ENCODE measurements at places on chromosomes 1 and 21.

DNA sequence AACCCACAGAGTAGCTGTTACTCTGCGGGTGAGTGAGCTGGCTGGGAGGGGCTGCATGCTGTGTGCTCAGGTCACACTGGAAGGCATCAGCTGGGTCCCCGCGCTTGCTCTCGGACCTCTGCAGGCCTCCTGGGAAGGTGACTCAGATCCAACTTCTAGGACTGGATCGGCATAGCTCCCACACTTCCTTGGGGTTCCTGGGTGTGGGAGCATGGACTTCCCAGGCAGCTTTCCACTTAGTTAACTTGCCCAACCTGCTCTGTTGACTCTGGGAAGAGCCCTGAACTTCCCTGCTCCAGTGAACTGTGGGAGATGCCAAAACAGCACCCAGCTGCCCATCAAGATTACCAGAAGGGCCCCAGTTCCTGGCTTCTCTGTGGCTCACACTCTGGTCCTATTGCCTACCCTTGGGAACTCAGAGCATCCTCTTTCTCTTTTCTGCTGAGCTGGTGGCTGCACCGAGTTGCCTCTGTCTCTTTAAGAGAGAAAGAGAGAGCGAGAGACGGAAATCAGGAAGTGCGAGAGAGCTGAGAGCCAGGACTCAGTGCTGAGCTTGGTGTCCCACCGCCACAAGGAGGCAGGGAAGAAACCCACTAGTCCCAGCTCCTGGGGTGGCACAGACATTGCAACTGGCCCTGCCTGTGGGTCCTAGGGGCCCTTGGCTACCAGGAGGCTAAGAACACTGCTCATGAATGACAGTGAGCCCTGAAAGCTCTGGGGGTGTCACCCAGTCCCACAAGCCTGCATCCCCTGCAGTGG, at the start of gene IKBKE:
IKBKE (plus strand) TSS at position 544 of the 759 bp plus-strand sequence. CDS start 2,752 bp downstream, outside the sequence.
- DNase-seq, result peak; percentile 79

- no peak for DNase-seq
Observed at GRCh38 chr1:107122225-107122624, 18.6 kb upstream of the NTNG1 start.

DNA sequence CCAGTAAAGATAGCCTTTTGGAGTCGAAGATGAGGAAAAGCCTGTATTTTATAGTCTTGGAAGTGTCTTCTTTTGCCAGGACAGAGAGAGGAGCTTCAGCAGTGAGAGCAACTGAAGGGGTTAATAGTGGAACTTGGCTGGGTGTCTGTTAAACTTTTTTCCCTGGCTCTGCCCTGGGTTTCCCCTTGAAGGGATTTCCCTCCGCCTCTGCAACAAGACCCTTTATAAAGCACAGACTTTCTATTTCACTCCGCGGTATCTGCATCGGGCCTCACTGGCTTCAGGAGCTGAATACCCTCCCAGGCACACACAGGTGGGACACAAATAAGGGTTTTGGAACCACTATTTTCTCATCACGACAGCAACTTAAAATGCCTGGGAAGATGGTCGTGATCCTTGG, at the start of gene VCAM1:
VCAM1 (plus strand) TSS at position 253 of the 400 bp plus-strand sequence; CDS start at position 372, 119 bp downstream.
- no peak for DNase-seq

DNA sequence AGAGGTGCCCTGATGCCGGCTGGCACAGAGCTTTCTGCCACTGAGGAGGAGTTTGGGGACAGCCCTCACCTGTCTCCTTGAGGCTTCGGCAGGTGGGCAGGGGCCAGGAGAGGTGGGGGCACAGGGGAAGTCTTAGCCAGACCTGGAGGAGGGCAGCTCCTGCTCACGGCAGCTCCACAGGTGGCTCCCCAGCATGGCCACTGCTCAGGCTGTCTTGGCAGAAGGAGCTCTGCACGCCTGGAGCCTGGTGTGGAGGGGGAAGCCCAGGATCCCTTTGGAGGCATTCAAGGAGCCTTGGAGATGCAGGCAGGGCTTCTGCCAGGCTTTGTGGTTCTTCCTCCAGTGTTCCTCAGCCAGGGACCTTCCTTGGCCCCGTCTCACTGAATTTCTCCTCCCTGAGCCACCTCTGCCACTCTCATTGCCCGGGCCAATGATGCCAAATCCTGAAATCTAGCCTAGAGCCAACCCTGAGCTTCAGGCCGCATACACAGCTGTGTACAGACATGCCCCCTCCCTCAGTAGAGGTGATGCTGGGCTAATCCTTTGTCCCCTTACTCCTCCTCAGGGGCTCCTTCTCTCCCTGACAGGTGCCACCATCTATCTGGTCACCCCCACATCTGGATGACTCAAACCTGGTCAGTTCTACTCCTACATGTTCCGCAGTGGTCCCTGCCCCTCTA, 251.8 kb upstream of the VAMP3 start:
- no peak for DNase-seq

GRCh38 chr1:83086346-83086745, 912.6 kb downstream of the TTLL7 start:
- no peak for DNase-seq

DNA sequence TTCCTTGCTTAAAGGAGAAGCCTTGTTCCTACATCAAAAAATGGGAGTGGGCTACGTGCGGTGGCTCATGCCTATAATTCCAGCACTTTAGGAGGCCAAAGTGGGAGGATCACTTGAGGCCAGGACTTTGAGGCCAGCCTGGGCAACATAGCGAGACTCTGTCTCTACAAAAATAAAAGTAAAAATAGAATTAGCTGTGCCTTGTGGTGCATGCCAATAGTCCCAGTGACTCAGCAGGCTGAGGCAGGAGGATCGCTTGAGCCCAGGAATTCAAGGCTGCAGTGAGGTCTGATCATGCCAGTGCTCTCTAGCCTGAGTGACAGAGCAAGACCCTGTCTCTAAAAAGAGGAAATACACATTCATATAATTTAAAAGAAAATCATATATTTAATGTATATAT, 127.1 kb downstream of the C1orf21 start:
- peak; percentile 53 for DNase-seq

GRCh38 chr1:40951943-40952743, 27.4 kb upstream of the CTPS1 start:
- peak; percentile 46 for DNase-seq

GRCh38 chr1:225426395-225427234, 1.2 kb downstream of the LBR start:
- peak; percentile 43 for DNase-seq

DNA sequence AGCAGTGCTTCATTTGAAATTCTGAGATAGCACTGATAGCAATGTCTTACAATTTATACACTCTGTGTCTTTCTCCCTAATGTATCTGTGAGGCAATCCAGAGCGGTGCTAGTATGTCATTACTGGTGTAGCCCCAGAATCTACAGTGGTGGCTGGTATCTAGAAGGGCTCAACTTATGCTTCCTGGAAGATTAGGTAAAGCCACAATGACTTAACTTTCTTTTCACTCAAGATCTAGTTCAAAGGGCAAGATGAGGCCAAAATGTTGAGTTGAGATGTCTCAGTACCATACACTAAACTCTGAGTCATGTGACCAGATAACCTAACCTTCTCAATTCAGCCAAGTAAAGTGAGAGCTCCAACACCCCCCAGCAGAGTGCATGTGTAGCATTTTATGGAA, 77.5 kb downstream of the PAPPA2 start:
- no peak for DNase-seq

DNA sequence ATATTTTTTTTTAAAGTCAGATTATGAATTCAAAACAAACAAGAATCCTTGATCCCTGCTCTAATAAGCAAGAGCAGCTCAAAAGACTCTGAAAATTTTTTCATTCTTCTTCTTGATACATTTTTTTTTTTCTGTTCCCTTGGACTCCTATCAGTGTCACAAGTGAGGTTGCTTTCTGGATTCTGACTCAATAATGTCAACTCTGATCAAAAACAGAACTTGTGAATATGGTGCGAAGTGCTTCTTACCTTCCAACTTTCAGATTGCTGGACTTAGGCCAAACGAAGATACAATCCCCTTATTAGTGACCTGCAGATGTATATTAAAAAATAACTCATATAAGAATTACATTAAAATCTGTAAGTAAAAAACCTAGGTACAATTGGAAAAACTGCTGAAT, 136.1 kb downstream of the GPATCH2 start:
- no peak for DNase-seq

DNA sequence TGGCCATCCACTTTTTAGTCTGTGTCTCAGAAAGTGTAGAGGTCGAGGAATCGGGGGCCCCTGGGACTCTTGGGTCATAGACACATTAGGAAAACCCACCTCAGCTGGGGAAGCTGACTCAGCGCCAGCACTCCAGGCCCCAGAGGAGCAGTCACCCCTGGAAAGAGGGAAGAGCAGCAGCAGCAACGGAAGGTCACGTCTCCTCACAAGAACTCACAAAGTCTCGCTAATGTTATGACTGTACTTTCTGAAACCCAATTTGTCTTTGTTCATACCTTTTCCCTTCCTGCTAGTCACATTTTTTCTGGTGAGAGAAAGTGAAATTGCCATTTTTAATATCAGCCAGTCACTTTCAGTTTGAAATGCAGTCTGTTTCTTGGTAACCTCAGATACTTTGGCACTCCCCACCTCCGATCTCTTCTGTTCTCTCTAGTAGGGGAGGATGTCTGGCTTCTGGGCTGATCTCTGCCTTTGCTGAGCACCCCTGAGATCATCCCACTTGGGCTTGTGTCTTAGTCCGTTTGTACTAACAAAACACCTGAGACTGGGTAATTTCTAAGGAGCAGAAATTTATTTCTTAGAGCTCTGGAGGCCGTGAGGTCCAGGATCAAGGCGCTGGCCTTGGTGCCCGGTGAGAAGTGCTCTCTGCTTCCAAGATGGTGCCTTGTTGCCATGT, 6.0 kb upstream of the NLRP3 start:
- no peak for DNase-seq

GRCh38 chr1:57311411-57311810, 112.4 kb downstream of the DAB1 start:
- no peak for DNase-seq

DNA sequence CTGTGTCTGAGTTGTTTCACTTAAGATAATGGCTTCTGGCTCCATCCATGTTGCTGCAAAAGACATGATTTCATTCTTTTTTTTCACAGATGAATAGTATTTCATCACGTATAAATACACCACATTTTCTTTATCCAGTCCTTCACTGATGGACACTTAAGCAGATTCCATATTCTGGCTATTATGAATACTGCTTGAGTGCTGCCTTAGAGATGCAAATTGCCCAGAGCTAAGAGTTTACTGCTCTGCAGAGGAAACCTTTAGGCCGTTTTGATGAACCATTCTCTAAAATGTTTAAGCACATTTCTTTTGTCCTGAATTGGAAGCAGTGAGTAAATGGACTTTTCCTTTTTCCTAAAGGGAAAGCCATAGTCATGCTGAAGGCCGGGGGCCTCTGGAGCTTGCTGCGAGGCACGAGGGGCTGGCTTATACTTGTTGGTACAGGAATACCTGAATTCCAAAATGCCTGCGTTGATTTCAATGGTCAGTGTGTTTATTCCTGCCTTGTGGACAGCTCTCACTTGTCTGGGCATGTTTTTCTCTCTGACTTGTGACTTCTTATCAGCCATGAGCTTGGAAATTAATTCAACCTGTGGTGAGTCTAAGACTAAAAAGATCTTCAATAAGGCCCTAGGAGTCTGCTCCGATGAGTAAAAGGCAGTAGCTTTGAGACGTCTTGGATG, 201.0 kb upstream of the MAP1LC3C start:
- DNase-seq, result no peak

DNA sequence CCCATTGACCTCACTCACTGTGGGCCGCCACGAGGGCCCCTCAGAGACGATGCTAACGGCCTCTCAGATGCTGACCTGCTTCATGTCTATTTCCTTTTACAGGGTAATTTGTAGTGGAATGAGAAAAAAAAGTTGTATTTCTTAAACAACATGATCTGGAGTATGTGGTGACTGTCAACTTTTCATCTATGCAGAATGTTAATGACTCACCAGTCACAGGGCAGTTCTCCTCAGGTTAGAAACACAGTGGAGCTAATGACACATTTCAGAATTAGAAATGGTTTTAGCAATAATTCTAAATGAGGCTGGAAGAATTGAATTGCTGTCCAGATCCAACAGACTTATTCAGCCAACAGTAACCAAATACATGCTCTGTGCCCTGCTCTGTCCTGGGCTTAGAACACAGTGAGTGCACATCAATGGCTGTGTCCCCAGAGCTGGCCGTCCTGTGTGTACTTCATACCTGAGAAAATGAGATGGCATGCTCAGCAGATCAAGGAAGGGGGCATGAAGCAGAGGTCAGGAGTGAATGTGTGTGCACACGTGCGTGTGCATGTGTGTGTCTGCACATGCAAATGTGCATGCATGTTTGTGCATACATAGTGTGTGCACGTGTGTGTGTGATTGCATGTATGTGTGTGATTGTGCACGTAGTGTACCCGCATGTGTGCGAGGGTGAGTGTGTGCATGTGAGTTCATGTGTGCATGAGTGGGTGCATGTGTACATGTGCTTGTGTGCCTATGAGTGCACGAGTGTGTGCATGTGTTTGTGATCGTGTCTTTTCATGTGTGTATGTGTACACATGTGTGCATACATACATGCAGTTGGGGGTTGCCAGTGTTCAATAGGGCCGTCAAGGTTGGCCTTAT, 145.3 kb downstream of the PCBP3 start:
- DNase-seq, result no peak

GRCh38 chr1:225825078-225825477, 15.2 kb downstream of the EPHX1 start:
- DNase-seq, result no peak

DNA sequence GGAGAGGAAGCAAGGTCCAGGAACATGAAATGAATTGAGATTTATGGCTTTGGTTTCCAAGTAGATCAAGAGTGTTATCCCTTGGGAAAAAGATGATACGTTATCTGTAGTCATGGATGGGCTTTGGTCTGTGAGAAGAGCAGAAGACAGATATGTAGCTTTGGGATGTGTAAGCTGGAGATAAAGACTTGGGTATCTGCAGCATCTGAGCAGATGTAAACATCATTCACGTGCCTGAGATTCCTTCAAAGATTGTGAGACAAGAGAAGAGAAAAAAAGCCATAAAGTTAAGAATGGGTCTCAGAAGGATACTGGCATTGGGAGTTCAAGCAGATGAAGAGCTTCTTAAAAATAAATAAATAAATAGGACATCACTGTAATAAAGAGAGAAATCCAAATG, 217.8 kb downstream of the PTPRC start:
- no peak for DNase-seq

GRCh38 chr1:151574575-151575529, 34.7 kb downstream of the TUFT1 start:
- peak; percentile 88 for DNase-seq

GRCh38 chr1:190328361-190328760, 149.3 kb downstream of the BRINP3 start:
- DNase-seq, result peak; percentile 13

GRCh38 chr1:65084066-65084465, 63.9 kb upstream of the AK4 start:
- no peak for DNase-seq

- peak; percentile 30 for DNase-seq
Observed at GRCh38 chr1:42179900-42180329, 15.4 kb upstream of the GUCA2A start.
